ENCODE measurements at places on chromosomes 12 and 14. TPM values are rescaled to one million over a fixed set of nuclear protein-coding genes. Genes with fewer than 3 reads are reported as not detected.

Gene PRR4
- not detected for polyA plus RNA-seq

Gene CLEC14A
- polyA plus RNA-seq = not detected

Gene DYNLL1
- 184 TPM for polyA plus RNA-seq

Gene PGAM5
- polyA plus RNA-seq = 7.0 TPM

Gene RDH5
- 1.2 TPM for polyA plus RNA-seq

Gene OTX2
- not detected for polyA plus RNA-seq

- H3K36me3 ChIP-seq = no peaks in the 10 kb centered on the region
- H3K4me1 ChIP-seq = peaks cover 40% of the 10 kb centered on the region
- no peaks in the 10 kb centered on the region for H3K27me3 ChIP-seq
- peak; percentile 84 for DNase-seq
- H3K27ac ChIP-seq = peak overlapping the region; percentile 49
Measured at GRCh38 chr14:100406505-100407131, 83.5 kb downstream of the SLC25A47 start.

DNA sequence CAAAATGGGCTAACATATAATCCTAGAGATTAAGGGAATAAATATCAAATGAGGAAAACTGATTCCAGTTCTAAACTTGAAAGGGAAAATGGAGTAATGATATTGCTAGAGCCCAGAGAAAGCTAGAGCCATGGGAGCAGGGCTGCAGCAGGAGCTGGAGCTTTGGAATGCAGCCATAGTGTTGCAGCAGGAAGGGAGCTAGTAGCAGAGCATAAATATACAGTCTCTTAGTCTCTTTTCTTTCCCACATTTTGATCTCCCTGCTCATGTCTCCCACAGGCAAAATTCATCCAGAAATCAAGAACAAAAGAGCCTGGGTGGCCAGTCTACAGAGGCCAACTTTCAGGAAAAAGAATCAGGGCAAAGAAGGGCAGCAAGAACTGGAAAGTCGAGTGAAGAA is 253.7 kb downstream of the ATXN7L3B start:
- H3K4me3 ChIP-seq = no peak overlapping the region
- no peaks in the 10 kb centered on the region for H3K4me1 ChIP-seq
- no peaks in the 10 kb centered on the region for H3K27me3 ChIP-seq
- no peak overlapping the region for H3K27ac ChIP-seq

DNA sequence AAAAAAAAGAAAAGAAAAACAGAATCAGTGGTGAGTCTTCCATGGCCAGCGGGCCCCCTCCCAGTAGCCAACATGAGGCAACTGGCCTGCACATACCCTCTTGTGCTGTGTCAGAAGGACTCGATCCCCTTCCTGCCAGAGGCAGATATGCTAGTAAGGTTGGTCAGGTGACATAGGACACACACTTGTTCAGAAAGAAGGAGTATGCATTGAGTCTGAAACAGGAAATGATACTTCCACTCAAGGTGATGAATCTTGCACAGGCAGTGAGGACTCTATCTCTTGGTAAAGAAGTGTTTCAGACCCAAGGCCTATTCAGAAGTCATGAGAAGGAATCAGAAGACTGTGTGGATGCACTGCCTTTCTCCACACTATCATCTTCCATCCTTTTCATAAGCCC is 269.7 kb upstream of the FAR2 start:
- H3K4me1 ChIP-seq = no peaks in the 10 kb centered on the region
- H3K36me3 ChIP-seq = no peaks in the 10 kb centered on the region
- no peaks in the 10 kb centered on the region for H3K27me3 ChIP-seq
- H3K4me3 ChIP-seq = no peak overlapping the region

DNA sequence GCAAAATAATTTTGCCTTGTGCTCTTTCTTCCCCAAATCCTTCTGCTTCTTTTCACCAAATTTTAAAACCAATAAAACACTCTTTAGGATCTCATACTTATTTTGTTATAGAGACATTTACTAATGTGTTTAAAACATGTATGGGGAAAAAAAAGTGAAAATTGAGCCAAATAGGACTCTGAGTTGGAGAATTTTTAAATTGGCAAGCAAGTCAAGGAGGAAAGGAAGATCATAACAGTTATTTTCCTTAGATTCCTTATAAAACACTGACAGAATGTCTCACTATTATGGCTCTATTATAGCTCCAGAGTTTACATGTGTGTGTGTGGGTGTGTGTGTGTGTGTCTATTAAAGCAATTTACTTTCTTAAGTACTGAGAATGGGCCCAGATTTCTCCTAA is 220.5 kb downstream of the SLC6A15 start:
- H3K27me3 ChIP-seq = no peaks in the 10 kb centered on the region
- no peaks in the 10 kb centered on the region for H3K36me3 ChIP-seq
- no peak overlapping the region for H3K27ac ChIP-seq
- no peak for DNase-seq
- no peak overlapping the region for H3K4me3 ChIP-seq

- peaks cover 15% of the 10 kb centered on the region for H3K4me1 ChIP-seq
- peak; percentile 9 for DNase-seq
- no peak overlapping the region for H3K4me3 ChIP-seq
- H3K36me3 ChIP-seq = no peaks in the 10 kb centered on the region
- no peak overlapping the region for H3K27ac ChIP-seq
- H3K27me3 ChIP-seq = no peaks in the 10 kb centered on the region
Measured at GRCh38 chr14:70665448-70666360, 24.0 kb downstream of the TTC9 start.

GRCh38 chr12:53378222-53378621 is 1.8 kb upstream of the SP1 start:
- H3K4me3 ChIP-seq = no peak overlapping the region
- H3K4me1 ChIP-seq = peaks cover 48% of the 10 kb centered on the region
- H3K27ac ChIP-seq = peak overlapping the region; percentile 85
- DNase-seq = no peak
- no peaks in the 10 kb centered on the region for H3K27me3 ChIP-seq

- peaks cover 6% of the 10 kb centered on the region for H3K4me1 ChIP-seq
- H3K27me3 ChIP-seq = no peaks in the 10 kb centered on the region
- DNase-seq = no peak
- H3K27ac ChIP-seq = no peak overlapping the region
- no peak overlapping the region for H3K4me3 ChIP-seq
Measured at GRCh38 chr12:93803424-93803807, 126.2 kb downstream of the CRADD start.

DNA sequence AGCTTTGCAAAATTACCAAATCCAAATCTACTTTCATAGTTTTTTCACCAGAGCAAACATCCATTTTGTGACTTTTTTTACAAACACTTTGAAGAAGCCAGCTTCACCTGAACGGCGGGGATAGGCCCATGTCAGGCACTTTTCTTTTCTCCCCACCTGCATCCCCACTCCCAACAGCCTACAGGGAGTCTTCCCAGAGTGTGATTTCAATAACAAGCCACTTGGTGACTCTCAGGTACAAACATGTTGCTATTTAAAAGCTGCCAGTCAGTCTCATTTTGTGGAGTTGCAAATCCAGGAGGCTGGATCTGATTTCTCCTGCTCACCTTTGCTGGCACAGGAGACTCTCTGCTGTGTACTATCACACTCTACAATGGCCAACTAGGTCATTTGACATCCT is 285.5 kb downstream of the KCNH5 start:
- H3K4me3 ChIP-seq = no peak overlapping the region
- no peaks in the 10 kb centered on the region for H3K27me3 ChIP-seq
- no peaks in the 10 kb centered on the region for H3K36me3 ChIP-seq
- H3K4me1 ChIP-seq = no peaks in the 10 kb centered on the region

GRCh38 chr12:114993165-114993564 is 309.2 kb upstream of the TBX3 start:
- H3K4me3 ChIP-seq = no peak overlapping the region
- no peak overlapping the region for H3K27ac ChIP-seq
- no peaks in the 10 kb centered on the region for H3K27me3 ChIP-seq
- no peaks in the 10 kb centered on the region for H3K4me1 ChIP-seq

DNA sequence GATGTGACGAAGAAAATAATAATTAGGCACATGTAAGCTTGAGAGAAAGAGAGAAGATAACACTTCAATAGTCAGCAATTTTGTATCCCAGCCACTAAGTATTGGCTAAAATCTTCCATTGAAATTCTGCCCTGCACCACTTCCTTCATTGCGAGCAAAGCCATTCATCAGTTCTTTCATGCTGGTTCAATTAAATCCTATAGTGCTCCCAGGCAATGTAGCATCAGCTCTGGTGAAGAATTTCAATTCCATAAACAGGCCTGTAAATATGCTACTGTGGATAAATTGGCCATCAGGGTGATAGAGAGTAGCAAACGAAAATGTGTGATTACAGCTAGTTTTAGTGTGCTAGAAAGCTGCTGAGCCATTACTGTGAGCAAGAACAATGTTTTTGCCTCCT is 24.7 kb downstream of the RPL10L start:
- no peak overlapping the region for H3K4me3 ChIP-seq
- no peak for DNase-seq
- H3K36me3 ChIP-seq = no peaks in the 10 kb centered on the region

DNA sequence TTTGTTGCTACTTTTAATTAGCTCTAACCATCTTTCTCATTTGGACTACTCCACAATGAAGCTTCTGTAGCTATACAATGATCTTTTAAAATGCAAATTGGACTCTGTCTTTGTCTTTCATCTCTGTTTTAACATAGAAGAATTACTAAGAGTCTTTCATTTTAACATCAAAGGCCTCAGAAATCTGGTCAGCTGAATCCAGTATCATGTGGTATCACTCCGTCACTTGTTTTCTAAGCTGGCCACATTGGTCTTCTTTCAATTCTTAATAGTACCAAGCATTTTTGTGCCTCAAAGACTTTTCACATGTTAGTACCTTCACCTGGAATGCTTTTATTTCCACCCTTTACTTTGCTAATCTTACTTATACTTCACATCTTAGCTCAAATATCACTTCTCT is 95.5 kb upstream of the SLC16A7 start:
- no peak overlapping the region for H3K27ac ChIP-seq
- no peak overlapping the region for H3K4me3 ChIP-seq
- DNase-seq = no peak
- H3K27me3 ChIP-seq = no peaks in the 10 kb centered on the region

GRCh38 chr12:4540638-4541037 is 1.9 kb downstream of the RAD51AP1 start:
- no peak for DNase-seq
- no peak overlapping the region for H3K4me3 ChIP-seq
- H3K4me1 ChIP-seq = peaks cover 24% of the 10 kb centered on the region

DNA sequence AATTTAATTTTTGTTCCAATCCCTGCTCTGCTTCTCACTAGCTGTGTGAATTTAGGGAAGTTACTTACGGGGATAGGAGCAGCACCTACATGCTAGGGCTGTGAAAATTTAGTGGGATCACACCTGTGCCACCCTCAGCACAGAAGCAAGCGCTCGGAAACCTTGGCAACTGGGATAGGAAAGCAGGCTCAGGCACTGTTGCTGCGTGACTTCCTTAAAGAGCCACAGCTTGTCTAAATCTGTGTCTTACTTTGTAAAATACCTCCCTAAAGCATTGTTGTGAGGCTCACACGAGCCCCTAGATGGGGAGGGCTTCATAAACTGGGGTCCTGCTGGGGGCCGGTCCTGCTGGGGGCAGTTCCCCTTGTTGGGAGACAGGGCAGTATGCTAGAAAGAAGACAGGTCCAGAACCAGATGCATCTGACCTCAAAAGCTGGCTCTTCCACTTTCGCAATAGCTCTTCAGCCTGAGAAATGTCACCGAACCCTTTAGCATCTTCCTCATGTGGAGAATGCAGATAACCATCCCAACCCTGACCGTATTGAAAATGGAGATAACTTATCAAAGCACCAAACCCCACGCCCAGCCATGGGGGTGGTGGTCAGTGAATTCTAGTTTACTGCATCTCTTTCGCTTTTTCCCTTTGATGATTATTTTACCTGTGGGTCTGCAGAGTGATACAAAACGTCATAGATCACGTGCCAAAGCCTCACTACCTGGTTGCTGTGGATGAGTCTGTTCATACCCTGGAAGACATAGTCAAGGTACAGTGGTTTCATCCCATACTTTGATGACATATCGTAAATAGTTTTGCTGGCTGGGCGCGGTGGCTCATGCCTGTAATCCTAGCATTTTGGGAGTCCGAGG is 54.1 kb downstream of the AK7 start:
- H3K27me3 ChIP-seq = no peaks in the 10 kb centered on the region
- H3K27ac ChIP-seq = no peak overlapping the region
- H3K36me3 ChIP-seq = no peaks in the 10 kb centered on the region
- no peak overlapping the region for H3K4me3 ChIP-seq
- no peaks in the 10 kb centered on the region for H3K4me1 ChIP-seq

DNA sequence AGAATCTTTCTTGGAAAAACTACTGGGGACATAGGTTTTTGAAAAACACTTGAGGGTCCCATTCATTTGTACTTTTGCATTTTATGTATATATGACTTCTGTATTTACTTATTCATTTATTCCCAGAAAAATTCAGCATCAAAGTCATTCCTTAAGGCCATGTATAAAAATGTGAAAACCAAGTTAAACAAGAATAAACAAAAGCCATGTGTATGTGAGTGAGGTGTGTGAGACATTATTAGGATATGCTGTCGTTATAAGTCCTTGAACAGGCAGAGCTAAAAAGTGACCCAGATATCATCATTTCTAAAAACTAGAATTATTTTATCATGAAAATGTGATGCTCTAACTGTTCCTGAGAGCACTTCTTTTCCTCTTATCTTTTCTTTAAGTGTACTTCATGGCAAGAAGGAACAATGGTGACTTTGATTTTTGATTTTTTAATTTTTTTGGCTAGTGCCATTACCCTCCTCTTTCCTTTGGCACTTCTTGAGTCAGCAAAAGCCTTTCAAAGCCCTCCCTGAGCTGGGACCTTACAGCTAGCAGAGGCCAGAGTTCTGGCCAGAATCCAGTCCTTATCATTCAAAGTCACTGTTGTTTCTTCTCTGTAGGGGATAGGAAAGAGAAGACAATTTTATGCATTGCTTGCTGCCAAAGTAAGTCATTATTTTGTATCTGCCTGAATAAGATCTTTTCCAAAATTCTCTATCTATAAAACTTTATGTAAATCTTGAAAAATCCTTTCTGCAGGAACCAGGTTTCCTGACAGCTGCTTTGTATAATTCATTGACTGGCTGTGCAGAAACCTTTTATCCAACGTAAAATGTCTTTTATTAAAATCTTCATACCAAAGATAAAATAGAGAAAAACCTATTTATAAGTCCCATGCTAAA is 419.7 kb upstream of the PRICKLE1 start:
- no peak for DNase-seq
- H3K27me3 ChIP-seq = no peaks in the 10 kb centered on the region
- no peaks in the 10 kb centered on the region for H3K4me1 ChIP-seq
- H3K4me3 ChIP-seq = no peak overlapping the region

DNA sequence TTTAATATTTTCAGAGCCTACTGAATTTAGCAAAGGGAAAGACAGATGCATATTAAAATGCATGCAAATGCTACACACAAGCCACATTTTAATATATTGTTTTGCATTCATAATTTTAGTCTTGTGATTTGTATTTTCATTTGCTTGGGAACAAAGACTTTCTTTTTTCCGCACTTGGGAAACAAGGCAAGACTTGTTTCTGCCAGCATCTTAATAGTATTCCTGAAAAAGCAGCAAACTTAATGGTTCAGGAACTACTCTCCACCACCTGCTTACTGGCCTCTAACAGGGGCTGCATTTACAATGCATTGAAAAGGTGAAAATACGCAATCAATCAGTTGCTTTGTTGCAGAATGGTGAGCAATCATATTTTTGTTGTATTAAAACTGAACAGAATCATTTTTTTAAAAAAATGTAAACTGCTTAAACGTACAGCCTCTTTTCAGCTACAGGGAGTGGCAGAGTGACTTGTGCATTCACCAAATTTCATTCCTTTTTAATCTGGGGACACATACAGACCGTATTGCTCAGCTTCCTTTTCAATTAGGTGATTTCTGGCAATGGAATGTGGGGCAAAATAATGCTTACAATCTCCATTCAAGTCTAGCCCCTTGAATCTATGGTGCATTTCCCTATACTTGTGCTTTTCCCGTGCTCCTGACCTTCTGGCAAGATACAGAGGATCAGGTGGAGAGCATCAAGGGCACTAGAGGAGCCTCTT is 144.1 kb upstream of the BTG1 start:
- no peak for DNase-seq
- H3K4me1 ChIP-seq = no peaks in the 10 kb centered on the region
- no peaks in the 10 kb centered on the region for H3K36me3 ChIP-seq
- no peaks in the 10 kb centered on the region for H3K27me3 ChIP-seq

All from CD14-positive monocyte (primary cell).